ENCODE measurements at places on chromosomes 7 and 10.

DNA sequence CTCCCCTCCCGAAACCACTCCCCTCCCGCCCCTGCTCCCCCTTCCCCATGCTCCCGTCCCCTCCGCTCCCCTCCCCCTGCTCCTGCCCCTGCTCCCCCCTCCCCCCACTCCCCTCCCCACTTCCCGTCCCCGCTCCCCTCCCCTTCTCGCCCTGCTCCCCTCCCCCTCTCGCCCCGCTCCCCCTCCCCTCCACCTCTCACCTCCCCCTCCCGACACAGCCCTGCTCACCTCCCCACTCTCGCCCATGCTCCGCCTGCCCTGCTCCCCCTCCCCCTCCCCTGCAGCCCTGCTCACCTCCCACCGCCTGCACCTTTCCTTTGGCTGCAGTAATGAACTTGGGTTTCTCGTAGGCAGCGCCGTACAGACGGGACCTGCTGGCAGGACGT, 49.9 kb upstream of the NKX6-2 start:
- no peak for DNase-seq

DNA sequence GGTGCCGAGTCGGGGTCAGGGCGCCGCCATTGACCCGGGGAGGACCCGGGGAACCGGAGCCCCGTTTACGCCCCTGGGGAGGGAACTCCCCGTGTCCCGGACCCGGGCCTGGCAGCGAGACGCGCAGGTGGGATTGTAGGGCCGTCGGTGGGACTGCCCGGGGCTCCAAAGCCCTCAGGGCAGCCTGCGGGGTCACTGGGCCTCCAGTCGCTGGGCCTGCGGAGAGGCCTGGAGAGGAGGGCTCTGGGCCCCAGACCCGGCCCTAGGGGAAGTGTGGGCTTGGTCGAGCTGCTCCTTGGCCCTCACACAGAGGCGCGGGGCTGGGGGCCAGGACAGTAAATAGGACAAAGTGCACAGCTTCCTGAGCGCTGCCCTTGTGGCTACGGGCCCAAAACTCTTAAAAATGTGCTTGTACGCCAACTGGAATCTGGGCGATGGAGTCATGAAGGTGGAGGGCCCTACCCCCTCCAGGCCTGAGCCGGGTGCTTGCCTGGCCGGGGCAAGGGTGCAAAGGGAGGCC, 657 bp downstream of the ECHDC3 start:
- DNase-seq = no peak

DNA sequence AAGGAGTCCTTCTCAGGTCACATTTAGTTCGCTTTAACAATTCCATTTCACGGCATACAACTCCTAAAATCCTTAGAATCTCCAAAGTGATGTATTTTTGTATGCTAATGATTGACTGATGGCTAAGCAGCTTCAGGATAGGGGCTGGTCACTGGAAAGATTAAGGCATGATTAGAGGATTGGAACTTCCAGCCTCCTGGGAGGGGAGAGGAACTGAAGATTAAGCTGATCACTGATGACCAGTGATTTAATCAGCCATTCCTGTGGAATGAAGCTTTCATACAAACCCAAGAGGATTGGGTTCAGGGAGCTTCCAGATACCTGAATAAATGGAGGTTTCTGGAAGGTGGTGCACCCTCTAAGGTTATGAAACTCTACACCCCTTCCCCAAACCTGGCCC, 123.9 kb upstream of the CDK13 start:
- no peak for DNase-seq

DNA sequence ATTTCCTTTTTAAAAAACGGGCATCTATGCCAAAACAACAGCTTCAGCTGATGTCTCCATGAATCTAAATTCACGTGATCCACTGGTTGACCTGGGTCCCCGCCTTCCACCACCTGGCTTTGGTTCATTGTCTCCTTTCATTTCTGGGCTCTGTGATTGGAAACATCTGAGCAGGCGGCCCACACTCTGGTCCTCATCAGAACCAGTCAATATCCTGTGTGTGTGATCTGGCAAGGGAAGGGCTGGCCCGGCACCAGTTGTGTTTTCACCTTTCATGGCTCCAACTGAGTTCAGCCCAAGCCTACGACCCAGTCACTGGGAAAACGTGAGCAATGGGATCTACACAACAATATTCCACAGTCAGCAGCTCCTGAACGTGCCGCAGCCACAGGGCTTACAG, 46.2 kb downstream of the PARP12 start:
- DNase-seq = no peak

DNA sequence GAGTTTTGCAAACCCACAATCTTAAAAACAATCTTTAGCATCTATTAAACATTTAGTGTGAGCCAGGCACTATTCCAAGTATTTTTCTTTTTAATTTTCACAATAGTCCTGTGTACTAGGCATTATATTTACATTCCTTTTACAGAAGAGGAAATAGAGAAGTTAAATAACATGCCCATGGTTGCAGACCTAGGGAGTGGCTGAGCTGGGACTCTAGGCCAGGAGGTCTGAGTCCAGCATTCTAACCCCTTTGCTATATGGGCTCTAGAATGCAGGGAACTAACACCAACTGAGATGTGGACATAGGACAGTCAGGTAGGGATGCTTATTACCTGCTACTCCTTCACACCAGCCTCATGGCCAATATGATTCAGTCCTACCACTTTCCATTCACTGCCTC, 243.8 kb downstream of the XPNPEP1 start:
- DNase-seq = no peak

DNA sequence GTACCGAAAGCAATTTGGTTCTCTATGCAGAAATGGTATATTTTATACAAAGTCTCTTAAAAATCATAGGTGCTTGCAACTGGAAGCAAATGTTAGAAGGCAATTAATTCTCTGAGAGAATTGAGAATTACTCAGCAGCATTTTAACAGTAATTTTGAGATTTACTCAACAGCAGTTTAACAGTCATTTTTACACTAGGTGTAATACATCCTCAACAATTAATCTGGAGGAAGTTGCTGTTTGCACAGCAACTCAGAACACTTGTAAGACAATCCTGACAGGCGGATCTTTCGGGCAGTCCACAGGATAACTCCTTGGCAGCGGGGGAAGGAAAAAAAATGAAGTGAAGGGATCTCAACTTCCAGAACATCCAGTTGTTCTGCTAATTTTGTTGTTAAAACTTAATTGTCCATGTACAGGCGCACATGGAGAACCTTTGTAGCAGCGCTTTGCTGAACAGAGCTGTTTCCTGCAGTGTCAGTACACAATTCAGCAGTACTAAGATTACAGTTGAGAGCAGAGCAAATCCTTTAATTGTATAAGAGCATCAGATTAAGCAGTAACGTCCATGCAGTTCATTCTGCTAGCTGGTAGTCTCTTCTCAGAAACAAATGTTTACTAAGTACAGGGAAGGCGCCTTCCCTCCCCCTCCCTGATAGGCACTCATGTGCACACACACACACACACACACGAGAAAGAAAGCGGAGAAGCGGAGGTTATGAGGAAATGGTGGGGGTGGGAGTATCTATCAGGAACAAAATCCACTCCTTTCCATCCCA, 43.8 kb downstream of the ENO4 start:
- DNase-seq = no peak

GRCh38 chr7:125253452-125254190, 324.0 kb upstream of the POT1 start:
- DNase-seq = no peak

DNA sequence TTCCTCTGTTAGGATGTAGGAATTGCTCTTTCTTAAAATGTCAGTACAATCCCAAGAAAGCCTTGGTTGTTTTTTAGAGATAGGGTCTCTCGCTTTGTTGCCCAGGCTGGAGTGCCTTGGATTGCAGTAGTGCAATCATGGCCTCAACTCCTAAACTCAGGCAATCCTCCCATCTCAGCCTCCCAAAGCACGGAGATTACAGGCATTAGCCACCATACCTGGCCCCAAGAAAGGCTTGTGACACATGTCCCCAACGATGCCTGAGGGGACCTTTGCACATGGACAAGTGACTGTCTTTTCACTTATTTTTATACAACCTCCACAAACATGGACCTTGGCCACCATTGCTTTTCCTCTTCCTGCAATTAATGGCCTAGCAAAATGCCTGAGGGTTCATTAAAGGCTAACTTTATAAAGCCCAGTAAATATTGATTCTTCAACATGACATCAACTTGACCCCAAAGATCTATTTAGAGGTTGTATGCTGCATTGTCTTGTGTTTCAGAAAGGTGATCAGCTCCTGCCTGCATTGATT, 10.0 kb upstream of the SPOCK2 start:
- DNase-seq = no peak

DNA sequence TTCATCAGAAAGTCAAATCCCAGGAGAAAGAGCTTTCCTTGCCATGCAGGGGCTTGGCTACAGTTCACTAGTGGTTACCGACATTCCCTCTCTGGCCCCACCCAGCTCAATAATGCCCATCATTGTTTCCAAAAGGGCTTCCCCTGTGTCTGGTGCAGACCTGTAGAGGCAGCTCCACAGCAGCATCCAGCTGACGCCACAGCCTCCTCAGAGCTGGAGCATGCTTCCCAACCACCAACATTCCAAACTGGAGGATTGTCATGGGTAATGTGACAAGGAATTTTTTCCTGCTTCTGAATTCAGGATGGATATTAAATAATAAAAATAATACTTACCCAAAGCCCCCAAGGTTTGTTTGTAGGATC, 77.4 kb downstream of the ZNF365 start:
- DNase-seq = no peak
